Neuronal stem cell (in vitro differentiated cells): ENCODE measurements at places on chromosomes 4 and X.

GRCh38 chr4:83552083-83552482 is 16.2 kb downstream of the GPAT3 start:
- no peak overlapping the region for H3K27ac ChIP-seq
- H3K4me3 ChIP-seq: no peak overlapping the region
- H3K36me3 ChIP-seq: no peaks in the 10 kb centered on the region
- DNase-seq: no peak

GRCh38 chrX:16368696-16369095 is 201.4 kb downstream of the MAGEB17 start:
- no peaks in the 10 kb centered on the region for H3K27me3 ChIP-seq
- H3K27ac ChIP-seq: no peak overlapping the region
- no peak overlapping the region for H3K4me3 ChIP-seq
- H3K4me1 ChIP-seq: no peaks in the 10 kb centered on the region
- DNase-seq: no peak

DNA sequence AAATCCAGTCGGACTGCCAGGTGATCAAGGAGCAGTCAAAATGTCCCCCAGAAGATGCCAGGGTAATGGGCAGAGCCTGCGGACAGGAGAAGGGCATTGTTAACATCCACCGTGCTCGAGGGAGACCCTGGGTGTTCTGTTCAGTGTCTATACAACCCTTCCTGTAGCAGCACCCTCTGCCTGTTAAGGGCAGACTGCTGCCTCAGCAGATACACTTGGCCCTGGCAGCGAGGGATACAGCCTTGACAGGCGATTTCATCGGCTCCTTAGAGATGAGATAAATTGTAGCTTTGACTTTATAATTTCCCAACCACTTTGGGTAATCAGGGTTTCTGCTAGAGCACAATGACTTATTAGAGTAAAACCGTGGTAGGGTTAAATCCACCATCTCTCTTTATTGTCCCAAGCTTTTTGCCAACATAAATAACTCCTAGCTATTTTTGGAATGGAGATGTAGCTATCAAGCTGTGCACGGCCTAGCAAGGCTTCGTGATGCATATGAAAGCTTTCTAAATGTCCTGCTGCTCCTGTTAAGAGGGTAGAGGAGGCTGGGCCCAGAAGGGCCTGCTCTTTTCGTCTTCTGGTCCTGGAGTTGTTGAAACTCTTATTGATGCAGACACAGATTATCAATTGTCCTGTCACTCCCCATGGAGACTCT is 195.9 kb downstream of the CPEB2 start:
- no peaks in the 10 kb centered on the region for H3K36me3 ChIP-seq
- H3K27ac ChIP-seq: no peak overlapping the region
- no peak overlapping the region for H3K4me3 ChIP-seq

- H3K4me1 ChIP-seq: no peaks in the 10 kb centered on the region
- H3K4me3 ChIP-seq: no peak overlapping the region
- H3K27me3 ChIP-seq: no peaks in the 10 kb centered on the region
These were observed 93.8 kb downstream of the GPC4 start for GRCh38 chrX:133321451-133321850.

DNA sequence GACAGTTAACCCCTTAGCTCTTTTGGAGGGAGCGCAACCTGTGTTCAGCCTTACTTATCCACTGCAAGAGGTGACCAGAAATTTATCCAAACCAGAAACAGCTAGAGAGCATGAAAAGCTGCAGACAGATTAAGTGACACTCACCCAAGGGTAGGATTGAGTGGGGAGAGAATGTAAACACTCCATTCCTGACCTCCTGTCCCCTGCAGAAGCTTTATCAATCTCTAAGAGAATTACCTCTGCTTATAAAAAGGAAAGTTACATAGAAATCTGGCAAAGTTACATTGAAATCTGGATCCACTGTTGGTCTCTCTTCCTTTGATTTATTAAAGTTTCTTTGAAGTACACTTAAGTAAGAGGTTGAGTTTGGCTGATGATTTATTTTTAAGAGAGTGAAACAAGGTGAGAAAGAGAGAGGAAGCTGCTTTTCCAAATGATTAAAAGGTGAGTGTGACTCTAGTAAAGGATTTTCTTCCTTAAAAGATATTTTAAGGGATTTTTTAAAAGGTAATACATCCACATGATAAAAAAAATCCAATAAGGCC is 112.3 kb downstream of the ANAPC4 start:
- DNase-seq: no peak
- no peaks in the 10 kb centered on the region for H3K27me3 ChIP-seq
- H3K36me3 ChIP-seq: no peaks in the 10 kb centered on the region
- no peaks in the 10 kb centered on the region for H3K4me1 ChIP-seq
- no peak overlapping the region for H3K4me3 ChIP-seq

GRCh38 chrX:119512146-119512800 is 44.0 kb downstream of the SLC25A5 start:
- H3K4me1 ChIP-seq: no peaks in the 10 kb centered on the region
- peak; percentile 27 for DNase-seq
- H3K4me3 ChIP-seq: no peak overlapping the region
- H3K27ac ChIP-seq: no peak overlapping the region
- H3K27me3 ChIP-seq: no peaks in the 10 kb centered on the region

DNA sequence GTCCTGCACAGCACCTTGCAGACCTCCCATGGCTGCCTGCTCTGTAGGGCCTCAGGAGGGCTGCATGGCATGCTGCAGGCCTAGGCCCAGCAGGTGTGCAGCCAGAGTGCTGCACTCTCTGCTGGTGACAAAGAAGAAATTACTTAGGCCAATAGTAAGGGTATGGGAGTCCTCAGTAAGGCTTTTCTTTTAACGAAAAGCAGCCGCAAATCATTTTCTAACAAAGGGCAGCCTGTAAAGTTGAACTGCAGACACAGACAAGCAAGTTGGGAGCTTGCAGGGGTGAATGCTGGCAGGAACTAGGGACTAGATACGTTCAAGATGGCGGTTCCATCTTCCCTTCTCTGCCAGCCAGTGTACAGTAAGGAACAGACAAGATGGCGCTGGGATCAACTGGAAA is 22.4 kb upstream of the UBA6 start:
- no peak overlapping the region for H3K27ac ChIP-seq
- H3K4me1 ChIP-seq: no peaks in the 10 kb centered on the region
- peaks cover 22% of the 10 kb centered on the region for H3K36me3 ChIP-seq
- DNase-seq: no peak

GRCh38 chr4:110211007-110211769 is 12.8 kb upstream of the ELOVL6 start:
- no peak overlapping the region for H3K27ac ChIP-seq
- no peak for DNase-seq
- H3K4me1 ChIP-seq: no peaks in the 10 kb centered on the region
- no peak overlapping the region for H3K4me3 ChIP-seq
- no peaks in the 10 kb centered on the region for H3K27me3 ChIP-seq

- no peak for DNase-seq
- no peak overlapping the region for H3K4me3 ChIP-seq
- H3K27me3 ChIP-seq: no peaks in the 10 kb centered on the region
- no peaks in the 10 kb centered on the region for H3K36me3 ChIP-seq
- no peak overlapping the region for H3K27ac ChIP-seq
These were observed 732.1 kb downstream of the STIM2 start for GRCh38 chr4:27592738-27593137.

- H3K4me3 ChIP-seq: no peak overlapping the region
- no peaks in the 10 kb centered on the region for H3K36me3 ChIP-seq
- H3K27ac ChIP-seq: no peak overlapping the region
- DNase-seq: no peak
- H3K27me3 ChIP-seq: no peaks in the 10 kb centered on the region
These were observed 43.0 kb upstream of the TEX13D start for GRCh38 chrX:124289443-124289842.

- H3K4me1 ChIP-seq: peaks cover 5% of the 10 kb centered on the region
- H3K27me3 ChIP-seq: peaks cover 3% of the 10 kb centered on the region
- H3K27ac ChIP-seq: no peak overlapping the region
- DNase-seq: no peak
- H3K36me3 ChIP-seq: no peaks in the 10 kb centered on the region
These were observed 17.1 kb upstream of the ABLIM2 start for GRCh38 chr4:8175686-8176085.

DNA sequence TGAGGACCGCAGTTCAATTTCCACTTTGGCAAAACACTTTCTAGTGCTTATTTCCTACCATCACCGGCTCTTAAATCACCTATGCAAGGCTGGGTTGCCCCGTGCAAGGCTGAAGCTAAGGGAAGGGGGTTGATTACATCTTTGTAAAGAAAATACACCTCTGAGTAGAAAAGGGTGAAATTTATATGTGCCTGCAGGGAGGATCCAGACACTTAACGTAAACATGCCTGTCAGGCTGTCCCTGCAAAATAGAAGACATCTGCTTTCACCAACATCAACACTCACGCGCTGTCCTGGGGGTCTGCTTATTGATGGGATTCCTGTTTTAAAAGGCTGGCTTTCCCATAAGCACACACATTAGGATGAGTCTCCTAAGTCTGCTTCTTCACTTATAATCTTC is 92.0 kb downstream of the PRKX start:
- DNase-seq: no peak
- H3K4me3 ChIP-seq: no peak overlapping the region
- no peaks in the 10 kb centered on the region for H3K27me3 ChIP-seq
- no peak overlapping the region for H3K27ac ChIP-seq
- no peaks in the 10 kb centered on the region for H3K4me1 ChIP-seq

DNA sequence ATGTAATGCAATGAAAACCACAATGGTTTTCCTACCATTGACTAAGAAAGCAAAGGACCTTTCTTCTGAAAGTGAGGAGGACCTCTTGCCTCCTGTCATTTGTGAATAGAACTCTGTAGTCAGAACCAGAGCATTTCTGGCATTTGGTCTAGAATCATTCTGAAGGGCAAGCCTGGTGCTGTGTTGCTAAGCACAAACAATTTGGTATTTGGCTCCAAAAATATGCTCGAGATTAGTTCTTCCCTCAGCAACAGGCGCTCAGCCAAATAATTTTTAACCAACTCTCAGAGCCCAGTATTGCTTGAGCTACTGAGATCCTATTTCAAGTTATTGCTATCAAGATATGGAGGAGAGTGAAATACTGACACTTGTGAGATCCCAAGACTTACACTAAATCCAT is 71.0 kb downstream of the SNCA start:
- no peak overlapping the region for H3K27ac ChIP-seq
- no peak for DNase-seq
- H3K4me3 ChIP-seq: no peak overlapping the region
- peaks cover 2% of the 10 kb centered on the region for H3K4me1 ChIP-seq

- no peaks in the 10 kb centered on the region for H3K27me3 ChIP-seq
- H3K4me1 ChIP-seq: no peaks in the 10 kb centered on the region
- no peak overlapping the region for H3K4me3 ChIP-seq
- H3K36me3 ChIP-seq: no peaks in the 10 kb centered on the region
- H3K27ac ChIP-seq: no peak overlapping the region
- no peak for DNase-seq
These were observed 157.7 kb downstream of the CCNG2 start for GRCh38 chr4:77314697-77315096.

- H3K4me1 ChIP-seq: no peaks in the 10 kb centered on the region
- no peak for DNase-seq
- H3K27me3 ChIP-seq: no peaks in the 10 kb centered on the region
- no peaks in the 10 kb centered on the region for H3K36me3 ChIP-seq
- H3K4me3 ChIP-seq: no peak overlapping the region
These were observed 563.1 kb upstream of the INTU start for GRCh38 chr4:127069675-127070074.

DNA sequence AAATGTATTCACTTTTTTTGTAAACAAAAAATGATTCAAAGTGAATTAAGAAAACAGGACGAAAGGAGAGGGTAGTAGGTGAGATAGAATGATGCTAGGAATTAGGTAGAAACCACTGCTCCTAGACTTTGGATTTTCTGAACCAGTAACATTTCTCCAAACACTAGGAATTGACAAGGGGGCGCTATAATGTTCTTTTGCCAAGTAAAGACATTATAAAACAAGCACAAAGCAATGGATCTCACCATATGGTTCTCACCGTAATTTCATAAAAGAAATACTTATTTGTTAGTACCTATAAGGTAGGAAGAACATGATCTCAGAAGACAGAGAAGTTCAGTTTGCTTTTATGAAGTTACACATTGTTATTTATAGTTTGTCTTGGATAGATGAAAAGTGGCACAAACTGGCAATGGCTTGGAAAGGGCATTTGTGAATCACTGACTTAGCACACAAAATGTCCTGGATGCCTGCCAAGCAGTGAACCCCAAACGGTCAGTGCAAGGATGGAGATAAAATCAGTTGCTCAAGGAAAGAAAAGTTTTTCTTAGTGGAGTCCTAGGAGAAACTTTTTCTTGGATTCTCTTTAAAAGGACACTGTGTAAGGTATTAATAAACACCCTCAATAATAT is 8.1 kb upstream of the TBC1D1 start:
- peaks cover 4% of the 10 kb centered on the region for H3K27me3 ChIP-seq
- H3K4me1 ChIP-seq: no peaks in the 10 kb centered on the region
- H3K27ac ChIP-seq: no peak overlapping the region
- no peak for DNase-seq

GRCh38 chrX:16931855-16932575 is 14.4 kb upstream of the REPS2 start:
- H3K4me3 ChIP-seq: no peak overlapping the region
- H3K4me1 ChIP-seq: no peaks in the 10 kb centered on the region
- no peaks in the 10 kb centered on the region for H3K36me3 ChIP-seq
- no peak overlapping the region for H3K27ac ChIP-seq

DNA sequence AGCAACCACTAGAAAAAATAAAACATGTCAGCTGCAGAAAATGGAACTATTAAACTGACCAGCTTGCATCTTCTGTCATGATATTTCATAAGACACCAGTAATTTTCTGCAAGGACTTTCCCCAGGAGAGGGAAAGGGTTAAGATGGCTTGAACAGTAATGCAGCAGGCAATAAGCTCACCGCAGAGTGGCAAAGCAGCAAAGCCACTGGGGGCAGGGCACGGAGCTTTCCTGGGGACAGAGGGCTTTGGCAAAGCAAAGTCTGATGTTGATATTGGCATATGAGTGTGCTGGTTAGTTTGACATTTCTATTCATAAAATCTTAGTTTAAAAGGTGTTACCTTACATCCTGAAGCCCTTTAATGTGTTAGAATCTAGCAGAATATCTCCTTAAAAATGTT is 55.1 kb upstream of the NAP1L5 start:
- H3K36me3 ChIP-seq: peaks cover 27% of the 10 kb centered on the region
- no peak overlapping the region for H3K4me3 ChIP-seq
- peaks cover 2% of the 10 kb centered on the region for H3K4me1 ChIP-seq
- H3K27ac ChIP-seq: no peak overlapping the region

DNA sequence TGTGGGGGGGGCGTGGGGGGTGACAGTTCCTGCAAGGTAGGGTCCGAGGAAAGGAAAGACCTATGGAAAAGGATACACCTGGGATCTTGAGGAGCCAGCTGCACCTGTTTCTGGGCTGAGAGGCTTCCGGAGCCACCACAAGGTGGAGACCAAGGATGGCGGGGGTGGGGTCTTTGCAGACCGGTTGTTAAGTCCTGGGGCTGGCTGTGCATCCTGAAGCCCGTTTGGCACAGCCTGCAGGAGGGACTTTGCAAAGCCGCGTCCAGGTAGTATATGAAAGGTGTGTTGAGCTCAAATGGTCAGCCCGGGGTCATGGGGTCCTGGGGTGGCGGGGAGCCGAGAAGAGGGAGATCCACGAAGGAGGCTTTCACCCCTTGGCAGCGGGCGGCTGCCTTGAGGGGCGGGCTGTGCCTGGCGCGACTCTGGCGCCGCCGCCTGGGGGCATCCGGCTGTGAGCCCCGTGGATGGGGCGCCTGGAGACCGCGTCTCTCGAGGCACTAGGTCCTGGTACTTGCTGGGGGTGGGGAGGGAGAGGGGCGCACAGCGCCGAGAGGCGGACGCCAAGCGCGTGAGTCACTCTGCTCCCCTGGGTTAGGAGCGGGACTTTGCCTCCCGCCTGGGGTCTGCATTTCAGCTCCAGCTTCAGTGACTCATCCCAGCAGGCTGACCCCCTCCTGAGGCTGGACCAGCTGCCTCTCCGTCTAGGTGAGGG is 58.2 kb upstream of the DYNLT3 start:
- H3K4me1 ChIP-seq: no peaks in the 10 kb centered on the region
- H3K27me3 ChIP-seq: no peaks in the 10 kb centered on the region
- H3K36me3 ChIP-seq: no peaks in the 10 kb centered on the region
- no peak overlapping the region for H3K27ac ChIP-seq
